ENCODE measurements at places on chromosomes 16 and 17.

GRCh38 chr17:48597778-48598631 is 4.4 kb upstream of the HOXB5 start:
- peak; percentile 67 for DNase-seq

DNA sequence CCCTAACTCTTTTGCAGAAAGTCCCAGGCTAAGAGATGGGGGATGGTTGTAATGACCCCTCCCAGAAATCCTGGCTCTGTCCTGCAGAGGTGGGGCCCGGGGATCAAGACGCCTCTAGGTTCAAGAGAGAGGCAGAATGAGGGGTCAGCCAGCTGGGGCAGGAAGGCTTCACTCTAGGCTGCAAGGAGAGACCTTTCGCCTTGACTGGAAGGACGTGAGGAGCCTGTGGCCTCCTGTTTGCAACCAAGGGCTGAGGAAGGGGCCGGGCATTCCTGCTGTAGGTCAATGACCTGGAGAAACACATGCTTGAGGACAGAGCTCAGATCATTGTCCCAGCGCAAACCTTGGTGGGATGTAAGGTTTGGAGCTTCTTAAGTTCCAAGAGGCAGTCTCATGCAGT is 8.7 kb upstream of the CETP start:
- DNase-seq: no peak

DNA sequence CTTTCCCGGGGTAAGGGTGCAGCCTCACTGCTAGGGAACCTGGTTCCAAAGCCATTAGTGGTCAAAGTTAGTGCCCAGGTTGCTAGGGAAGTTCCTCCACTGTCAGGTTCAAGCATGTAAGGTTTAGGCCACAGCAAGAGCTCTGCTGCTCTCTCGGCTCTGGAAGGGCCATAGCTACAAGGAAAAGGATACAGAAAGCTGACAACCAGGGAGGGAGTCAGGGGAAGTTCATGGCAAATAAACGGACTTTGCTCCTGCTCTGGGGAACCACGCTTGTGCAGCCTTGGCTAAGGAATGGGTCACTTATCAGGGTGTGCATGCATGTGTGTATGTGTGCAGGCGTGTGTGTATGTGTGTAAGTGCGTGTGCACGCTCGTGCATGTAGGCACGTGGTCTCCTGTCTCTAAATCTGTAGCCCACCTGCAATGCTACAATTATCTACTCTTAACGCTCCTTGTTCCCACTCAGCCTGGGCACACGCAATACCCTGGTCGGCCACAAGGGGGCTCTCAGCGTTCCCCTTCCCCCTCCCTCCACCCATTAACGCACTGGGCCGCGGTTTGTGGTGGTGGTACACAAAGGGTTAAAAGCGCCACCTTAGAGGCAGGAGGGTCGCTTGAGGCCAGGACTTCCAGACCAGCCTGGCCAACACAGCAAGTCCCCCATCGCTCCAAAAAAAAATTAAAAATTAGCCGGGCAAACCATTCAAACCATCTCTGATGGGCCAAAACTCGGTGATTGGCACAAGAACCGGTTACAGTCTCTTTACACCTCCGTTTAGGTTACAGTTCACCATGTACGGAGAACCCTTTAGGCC is 48.4 kb upstream of the KDM8 start:
- DNase-seq: peak; percentile 51

- DNase-seq: peak; percentile 41
Measured at GRCh38 chr17:49618028-49618611, 42.4 kb downstream of the NXPH3 start.

DNA sequence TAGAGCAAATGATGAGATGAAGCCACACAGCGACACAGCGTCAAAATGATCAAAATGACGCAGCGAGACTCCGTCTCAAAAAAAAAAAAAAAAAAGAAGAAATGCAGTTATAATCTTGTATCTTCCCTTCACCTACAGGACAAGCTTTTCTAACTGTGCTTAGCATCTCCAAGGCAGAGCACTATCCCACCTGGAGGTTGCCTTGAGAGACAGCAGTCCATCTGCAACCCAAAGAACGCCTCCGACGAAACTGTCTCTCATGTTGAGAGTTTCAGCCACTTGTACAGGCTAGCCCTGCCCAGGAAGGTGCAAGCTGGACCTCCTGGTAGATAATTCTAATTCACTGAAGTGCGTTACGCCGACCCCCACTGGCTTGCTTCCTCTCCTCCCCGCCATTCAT is 46.7 kb upstream of the GCSH start:
- peak; percentile 53 for DNase-seq

- DNase-seq: no peak
Measured at GRCh38 chr16:27779641-27780164, 229.8 kb downstream of the KATNIP start.

- no peak for DNase-seq
Measured at GRCh38 chr16:20928774-20929411, 28.3 kb downstream of the LYRM1 start.

GRCh38 chr17:9170853-9171252 is 149.5 kb downstream of the NTN1 start:
- no peak for DNase-seq

DNA sequence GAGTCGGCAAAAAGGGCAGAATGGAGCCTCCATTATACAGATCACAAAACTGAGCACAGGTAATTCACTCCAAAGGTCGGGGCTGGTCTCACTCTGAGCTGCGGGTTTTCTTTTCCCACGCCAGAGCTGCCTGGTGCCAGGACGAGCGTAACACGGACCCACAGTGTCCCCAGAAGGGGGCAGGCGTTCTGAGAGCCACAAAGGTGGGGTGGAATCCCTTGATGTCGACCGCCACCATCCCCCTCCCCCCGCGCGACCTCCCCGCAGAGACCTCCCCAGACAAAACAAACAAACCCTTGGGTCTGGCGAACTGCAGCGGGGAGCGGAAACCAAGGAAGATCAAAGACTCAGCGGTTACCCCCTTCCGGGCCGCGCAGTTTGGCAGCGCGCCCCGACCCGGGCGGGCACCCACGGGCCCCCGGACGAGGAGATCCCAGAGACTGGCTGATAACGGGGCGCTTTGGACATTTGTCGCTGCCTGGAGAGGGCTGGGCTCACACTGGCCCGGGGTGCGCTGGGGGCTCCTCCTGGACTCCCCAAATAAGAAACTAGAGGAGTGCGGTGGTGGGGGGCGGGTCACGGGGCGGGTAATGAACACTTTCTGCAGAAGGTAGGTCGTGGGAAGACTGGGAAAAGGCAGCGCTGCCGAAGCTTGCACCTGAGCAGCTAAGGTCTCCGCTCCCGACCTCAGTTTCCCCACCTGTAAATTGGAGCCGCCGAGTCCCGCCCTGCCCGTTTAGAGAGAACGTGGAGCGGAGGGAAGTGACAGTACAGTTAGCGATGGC is 664 bp upstream of the NKD1 start:
- no peak for DNase-seq

- DNase-seq: no peak
Measured at GRCh38 chr16:80936410-80936809, 70.3 kb downstream of the CMC2 start.
